GM19239 (cell line): ENCODE measurements at places on chromosomes 1 and 21.

- DNase-seq, result no peak
These were observed 61.3 kb upstream of the BACH1 start for GRCh38 chr21:29237110-29238052.

DNA sequence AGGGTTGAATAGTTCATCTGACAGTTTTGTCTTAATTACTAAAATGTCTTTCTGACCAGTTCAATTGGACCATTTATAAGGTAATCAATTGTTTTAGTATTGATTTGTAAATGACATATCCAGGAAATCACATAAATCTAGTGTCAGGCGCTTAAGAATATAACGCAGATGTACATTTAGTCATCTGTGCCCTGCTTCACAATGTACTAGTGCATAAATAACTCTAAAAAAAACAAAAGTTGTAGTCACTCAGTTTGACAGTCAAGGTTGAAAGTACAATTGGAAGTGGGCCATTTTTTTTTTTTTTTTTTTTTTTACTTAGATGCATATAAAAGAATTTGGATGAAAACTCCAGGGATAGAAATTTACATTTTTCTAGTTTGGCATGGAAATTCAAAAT lies 490.4 kb downstream of the PTPRC start:
- DNase-seq, result no peak

- DNase-seq, result no peak
These were observed 140.0 kb downstream of the SLC45A1 start for GRCh38 chr1:8457760-8458381.

DNA sequence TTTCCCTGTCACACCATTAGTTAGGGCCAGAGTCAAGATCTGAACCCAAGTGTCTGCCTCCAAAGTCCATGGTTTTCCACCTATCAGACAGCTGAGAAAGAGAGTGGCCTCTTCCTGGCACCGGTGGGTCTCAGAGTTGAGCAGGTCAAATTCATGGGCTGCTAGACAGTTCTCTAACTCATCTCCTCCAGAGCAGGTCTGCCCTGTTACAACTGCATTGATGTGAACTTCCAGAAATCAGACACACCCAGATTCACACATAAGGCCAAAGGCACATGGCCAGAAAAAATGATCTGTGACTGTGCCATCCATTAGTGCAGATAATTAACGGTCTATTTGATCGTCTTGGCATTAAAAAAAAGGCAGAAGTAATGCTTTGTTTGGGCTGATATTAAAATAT lies 17.5 kb downstream of the SMIM12 start:
- DNase-seq, result no peak

- no peak for DNase-seq
These were observed 18.1 kb downstream of the RSBN1 start for GRCh38 chr1:113793878-113794834.

DNA sequence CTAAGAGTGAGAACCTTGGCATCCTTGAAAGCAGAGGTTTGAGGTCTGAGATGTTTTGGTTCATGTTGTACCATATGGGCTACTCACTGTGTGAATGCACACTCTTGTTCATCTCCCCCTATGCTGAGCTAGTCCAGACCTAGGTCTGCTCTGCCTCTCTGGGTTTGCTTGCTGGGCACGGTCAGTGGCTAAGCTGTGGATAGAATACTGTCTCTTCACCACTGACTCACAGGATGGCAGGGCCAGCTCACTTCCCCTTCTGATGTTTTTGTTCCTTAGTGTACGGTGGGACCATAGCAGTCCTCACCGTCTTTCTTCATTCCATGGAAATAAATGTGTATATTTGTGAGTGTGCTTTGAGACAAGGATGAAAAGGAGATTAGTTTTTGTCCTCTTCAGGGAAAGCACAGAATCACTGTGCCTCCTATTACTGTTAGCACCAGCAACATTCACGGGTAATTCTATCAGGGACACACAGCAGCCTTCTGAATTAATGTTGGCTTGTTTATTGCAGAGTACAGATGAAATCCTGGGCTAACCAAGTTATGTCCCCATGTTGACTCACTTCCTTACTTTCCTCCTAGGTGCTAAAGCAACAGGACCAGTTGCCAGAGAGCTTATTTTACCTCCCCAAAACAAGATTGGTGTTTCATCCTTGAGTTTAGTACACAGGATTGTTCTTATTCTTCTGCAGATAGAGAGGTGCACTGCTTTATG lies 56.9 kb upstream of the IVNS1ABP start:
- DNase-seq, result no peak

GRCh38 chr1:159473335-159473734 lies 33.8 kb downstream of the OR10J1 start:
- DNase-seq, result no peak

GRCh38 chr21:37266515-37267221 lies 466 bp downstream of the VPS26C start:
- DNase-seq, result no peak

- DNase-seq, result no peak
These were observed 12.2 kb downstream of the OLFML2B start for GRCh38 chr1:162011337-162012012.

- no peak for DNase-seq
These were observed 13.5 kb upstream of the F3 start for GRCh38 chr1:94555091-94555490.

DNA sequence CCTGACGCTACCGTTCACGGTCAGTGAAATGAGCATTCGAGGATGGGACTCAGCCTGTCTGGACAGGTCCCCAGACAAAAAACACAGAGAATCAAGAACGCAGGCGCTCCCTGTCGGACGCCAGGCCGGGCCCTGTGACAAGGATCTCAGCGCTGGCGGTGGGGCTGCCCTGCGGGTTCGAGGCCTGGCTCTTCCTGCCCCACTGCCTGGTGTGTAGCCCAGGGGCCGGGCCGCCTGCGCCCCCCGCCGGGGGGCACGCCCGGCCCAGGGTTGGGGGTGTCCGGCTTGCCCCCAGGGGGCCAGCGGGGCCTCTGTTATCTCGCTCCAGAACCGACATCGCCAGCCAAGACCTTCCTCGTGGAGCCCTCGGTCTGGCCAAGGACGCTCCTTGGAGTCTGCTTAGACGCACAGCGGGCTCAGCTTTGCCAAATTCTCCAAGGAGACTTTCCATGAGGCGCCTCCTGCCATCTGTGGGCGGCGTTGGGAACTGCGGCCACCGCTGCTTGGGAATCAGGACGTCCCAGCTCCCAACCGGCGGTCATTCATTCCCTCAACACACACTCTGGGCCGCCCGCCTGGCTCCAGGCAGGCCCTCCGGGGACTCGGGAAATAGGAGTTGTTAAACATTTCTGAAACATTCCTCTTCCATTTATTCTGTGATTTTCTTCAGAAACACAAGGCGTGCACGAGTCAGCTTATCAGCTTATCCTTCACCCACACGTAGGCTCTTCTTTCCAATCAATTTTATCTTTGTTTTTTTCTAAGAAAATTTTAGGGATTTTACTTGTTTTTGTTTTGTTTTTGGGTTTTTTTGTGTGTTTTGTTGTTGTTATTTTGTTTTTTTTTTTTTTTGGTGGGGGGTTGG lies 11.3 kb upstream of the RIPK4 start:
- no peak for DNase-seq

- no peak for DNase-seq
These were observed 36.6 kb downstream of the CAPZB start for GRCh38 chr1:19448491-19449439.

DNA sequence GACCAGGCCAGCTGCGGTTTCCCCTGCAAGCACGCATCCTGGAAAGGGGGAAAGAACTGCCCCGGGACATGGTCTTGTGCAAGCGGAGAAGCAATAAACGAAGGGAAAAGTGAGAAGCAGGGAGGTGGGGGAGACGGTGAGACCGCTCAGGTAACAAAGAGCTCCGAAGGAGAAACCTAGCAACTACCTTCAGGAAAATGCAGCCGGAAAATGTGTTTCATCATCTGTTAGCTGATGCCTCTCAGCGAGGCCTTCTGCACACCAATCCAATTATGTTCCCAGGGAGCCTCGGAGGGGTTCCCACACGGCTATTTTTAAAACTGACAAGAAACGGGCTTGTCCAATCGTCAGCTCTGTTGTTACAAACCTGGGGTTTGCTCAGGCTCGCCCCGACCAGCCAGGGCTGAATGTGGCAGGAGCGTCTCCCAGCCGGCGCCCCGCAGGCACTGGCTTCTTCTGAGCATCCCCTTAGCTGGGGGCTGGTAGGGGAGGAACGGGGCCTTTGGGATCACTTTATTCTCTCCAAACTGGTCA lies 3.4 kb downstream of the RIPK4 start:
- DNase-seq, result no peak

GRCh38 chr1:178768423-178768822 lies 43.4 kb downstream of the RALGPS2 start:
- DNase-seq, result no peak

GRCh38 chr1:100628631-100629081 lies 90.7 kb downstream of the GPR88 start:
- DNase-seq, result no peak

DNA sequence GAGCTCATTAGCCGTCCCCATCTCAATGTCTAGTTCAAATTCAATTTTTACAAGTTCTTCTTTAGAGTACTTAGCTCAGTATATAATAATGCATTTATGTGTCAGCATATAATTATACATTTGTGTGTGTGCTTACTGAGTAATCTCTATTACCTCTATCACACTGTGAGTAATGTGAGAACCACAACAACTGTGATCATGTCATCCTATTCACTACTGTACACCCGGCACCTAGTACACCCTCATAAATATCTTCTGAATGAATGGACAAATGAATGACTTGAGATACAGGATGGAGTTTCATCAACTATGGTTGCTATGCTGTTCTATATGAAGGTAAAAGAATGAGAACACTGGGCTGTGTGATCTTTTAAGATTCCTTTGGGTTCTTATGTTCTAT lies 124.0 kb downstream of the GPATCH2 start:
- no peak for DNase-seq

GRCh38 chr1:214017191-214017982 lies 29.6 kb downstream of the PROX1 start:
- DNase-seq, result no peak

- DNase-seq, result no peak
These were observed 2.9 kb downstream of the CACHD1 start for GRCh38 chr1:64472805-64473204.
